Activated naive CD4-positive, alpha-beta T cell (primary cell): ENCODE measurements at places on chromosomes 12 and 14.

- DNase-seq: no peak
Observed at GRCh38 chr14:27730204-27730603, 1036.4 kb upstream of the FOXG1 start.

GRCh38 chr12:100919116-100919515 is 124.5 kb downstream of the ANO4 start:
- DNase-seq: no peak

GRCh38 chr14:71062581-71063303 is 155.5 kb downstream of the PCNX1 start:
- no peak for DNase-seq

DNA sequence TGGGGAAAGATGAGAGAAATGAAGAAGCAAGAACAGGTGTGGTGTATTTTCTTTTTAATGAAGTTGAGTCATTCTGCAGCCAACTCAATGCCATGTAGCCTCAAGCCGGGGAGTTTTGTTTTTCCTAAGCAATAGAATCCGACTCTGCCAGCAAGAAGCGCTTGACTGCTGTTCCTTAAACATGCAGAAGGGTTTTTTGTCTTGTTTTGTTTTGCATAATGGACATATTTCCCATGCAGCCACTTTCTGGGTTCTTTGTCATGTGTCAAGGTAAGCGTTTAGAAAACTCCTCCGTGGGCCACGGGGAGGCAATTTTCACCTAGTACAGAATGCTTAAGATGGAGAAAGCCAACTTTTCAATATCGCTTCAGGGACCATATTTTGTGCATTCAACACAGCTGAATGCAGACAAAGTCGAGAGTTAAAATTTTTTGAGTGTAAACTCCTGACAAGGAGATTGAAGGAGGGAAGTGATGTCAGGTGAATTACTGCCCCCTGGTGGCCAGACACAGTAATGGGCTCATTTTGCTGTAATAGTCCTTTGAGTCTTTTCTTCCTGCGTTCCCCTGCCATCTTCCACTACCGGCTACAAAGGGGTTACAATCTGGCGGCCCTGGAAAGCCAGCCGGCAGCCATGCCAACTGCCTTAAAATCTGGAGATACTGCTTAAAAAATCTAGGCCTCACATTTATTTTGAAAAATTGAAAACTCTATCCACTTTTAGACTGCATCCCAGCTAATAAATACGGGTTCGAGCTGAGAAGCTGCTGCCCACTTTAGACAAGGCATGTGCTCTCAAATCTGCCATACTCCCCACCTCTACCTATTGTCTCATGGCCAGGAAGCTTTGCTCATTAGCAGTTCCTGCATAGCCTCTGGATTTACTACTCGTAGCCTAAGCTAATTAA is 3.2 kb upstream of the FICD start:
- peak; percentile 42 for DNase-seq

GRCh38 chr14:98623788-98624415 is 648.1 kb downstream of the BCL11B start:
- DNase-seq: no peak

GRCh38 chr12:91763654-91764370 is 381.8 kb downstream of the BTG1 start:
- DNase-seq: no peak

GRCh38 chr14:32938719-32939253 is at the start of gene NPAS3:
Gene NPAS3 (plus strand): TSS chr14:32938879.
- DNase-seq: no peak

DNA sequence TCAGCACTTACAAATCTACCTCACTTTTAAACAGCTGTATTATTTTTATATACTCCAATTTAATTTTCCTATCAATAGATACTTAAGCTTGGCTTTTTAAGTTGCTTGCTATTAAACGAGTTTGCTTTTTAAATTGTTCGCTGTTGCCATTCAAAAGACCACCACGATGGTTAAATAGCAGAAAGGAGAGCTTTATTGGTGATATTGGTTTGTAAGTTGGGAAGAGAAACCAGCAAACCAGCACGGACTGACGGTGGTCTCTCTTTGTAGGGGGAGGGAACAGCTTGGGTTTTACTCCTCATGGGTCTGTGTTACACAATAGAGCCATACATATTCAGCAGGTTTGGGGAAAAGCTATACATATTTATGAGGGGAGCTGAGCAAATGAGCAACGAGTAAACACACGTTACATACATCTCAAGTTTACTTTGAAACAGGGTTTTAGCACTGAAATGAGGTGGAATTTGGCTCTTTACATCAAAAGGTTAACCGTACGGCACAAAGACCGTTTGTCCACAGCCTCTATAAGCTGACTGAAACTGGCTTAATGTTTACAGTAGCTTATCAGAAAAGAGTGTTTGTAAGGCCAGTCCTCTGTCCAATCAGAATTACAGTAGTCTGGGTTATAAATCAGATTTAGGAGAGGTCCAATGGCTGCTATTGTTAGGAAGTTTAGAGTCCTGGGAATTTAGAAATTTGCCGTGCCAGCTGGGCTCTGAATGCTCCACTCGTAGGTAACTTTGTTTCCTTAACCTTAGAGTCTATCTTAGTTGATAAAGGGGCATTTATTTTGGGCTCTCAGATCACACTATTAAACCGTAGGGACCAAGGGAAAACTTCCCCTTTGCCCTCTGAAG is 69.7 kb upstream of the DHRS4 start:
- DNase-seq: no peak

DNA sequence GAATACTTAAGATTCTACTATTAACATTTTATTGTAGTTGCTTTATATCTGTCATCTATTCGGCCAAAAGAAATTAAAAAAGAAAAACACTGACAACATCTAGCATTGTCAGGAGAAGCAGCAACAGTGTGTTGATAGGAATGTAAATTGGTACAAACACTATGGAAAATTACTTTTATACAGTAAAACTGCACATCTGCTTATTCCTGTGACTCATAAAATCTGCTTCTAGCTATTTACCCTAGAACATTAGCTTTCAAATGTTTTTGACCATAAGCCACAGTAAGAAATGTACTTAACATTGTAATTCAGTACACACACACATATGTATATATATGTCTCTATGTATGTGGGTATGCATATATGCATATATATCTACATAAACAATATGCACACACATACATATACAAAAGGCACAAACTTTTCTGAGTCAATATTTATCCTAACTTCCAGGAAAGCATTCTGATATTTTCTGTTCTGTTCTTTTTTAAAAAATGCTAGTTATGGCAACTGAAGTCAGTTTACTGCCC is 278.9 kb upstream of the GARIN2 start:
- DNase-seq: no peak

- DNase-seq: no peak
Observed at GRCh38 chr12:106205208-106206069, 42.4 kb downstream of the CKAP4 start.

DNA sequence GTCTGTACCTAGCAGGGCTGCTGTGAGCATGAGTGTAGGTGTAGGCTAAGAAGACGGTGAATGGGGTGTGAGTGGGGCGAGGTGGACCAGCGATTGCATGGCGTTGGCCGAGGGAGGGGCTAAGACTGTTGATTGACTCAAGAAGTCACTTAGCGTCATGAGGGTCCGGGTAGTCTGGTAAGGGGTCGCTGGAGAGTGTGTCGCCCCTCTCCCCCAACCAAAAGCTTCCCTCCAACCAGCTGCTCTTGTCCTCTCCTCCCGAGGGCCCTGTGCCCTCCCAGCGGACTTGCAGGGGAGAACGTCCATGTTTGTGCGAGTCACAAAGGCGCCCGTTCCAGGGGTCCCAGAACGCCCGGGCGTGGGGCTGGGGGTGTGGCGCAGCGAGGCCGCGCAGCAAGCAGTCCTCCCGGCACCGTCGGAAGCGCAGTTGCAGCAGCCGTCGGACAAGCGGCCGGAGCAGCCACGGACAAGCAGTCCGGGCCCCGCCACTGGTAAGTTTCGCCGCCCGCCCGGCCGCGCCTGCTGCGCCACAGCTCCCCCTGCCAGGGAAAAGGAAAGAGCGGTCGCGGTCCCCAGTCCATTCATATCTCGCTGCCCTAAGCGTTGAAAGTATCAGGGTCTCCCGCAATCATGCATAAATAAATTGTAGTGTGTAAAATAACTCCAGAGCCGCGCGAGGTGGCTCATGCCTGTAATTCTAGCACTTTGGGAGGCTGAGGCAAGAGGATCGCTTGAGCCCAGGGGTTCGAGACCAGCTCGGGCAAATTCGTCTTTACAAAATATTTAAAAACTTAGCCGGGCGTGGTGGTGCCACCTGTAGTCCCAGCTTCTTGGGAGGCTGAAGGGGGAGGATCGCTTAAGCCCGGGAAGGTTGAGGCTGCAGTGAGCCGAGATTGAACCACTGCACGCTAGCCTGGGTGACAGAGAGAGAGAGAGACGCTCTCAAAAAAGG is at the start of gene CCDC63:
Gene CCDC63, plus strand, starts transcription at position 373 of the 952 bp plus-strand sequence. CDS start 5,968 bp downstream, outside the sequence.
- DNase-seq: no peak

DNA sequence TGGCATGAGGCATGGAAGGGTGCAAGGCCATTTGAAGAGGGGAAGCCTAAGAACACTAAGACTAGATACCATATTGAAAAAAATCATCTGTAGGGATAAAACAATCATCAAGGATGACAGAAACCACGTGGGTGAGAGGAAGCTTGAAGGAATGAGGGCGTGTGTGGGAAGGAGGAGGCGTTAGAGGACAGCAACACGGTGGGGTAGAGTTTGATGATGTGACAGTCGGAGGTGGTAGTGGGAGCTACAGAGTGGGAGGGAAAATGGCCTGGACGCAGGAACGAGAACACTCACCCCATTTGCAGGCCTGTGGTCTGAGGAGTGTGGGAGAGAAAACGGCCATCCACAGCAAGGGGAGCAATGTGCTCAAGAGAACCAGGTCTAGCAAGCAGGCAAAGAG is 25.4 kb upstream of the NUDT4 start:
- DNase-seq: no peak

DNA sequence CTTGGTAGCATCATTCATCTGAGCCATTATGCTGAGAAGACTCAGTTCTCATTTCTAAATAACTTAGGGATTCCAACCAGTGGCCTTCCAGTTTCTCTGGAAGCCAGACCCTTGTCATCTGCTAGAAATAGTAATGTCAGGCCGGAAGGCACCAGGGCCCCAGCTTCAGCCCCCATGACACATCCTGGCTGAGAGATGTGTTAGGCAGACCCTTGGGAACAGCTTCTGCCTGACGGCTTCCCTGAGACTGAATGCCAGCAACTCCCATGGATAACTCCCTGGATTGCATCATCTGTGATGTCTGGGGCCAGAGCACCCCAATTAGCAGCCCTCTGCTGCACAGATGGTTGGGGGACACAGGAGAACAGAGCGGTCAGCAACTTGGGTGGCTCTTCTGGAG is 583.5 kb upstream of the TBX3 start:
- no peak for DNase-seq

DNA sequence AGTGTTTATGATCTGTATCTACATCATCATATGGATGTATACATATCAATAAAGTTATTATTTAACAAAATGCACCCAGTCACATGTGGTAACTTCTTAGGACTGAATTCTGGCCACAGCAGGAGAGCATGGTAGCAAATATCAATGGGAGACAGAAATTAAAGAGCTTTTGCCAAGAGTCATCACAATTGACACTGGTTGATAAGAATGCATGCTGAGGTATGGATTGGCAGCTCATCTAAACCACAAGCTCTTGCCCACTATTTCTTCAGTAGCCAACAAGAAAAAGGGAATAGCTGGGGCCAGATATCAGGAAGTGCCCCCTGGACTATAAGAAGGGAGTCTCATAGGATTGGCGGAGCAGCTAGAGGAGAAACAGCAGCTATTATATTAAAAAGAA is 9.4 kb upstream of the PTGR2 start:
- no peak for DNase-seq

- no peak for DNase-seq
Observed at GRCh38 chr12:52566847-52567291, 6.8 kb downstream of the KRT74 start.

GRCh38 chr14:104145826-104146601 is 7.6 kb downstream of the KIF26A start:
- no peak for DNase-seq

DNA sequence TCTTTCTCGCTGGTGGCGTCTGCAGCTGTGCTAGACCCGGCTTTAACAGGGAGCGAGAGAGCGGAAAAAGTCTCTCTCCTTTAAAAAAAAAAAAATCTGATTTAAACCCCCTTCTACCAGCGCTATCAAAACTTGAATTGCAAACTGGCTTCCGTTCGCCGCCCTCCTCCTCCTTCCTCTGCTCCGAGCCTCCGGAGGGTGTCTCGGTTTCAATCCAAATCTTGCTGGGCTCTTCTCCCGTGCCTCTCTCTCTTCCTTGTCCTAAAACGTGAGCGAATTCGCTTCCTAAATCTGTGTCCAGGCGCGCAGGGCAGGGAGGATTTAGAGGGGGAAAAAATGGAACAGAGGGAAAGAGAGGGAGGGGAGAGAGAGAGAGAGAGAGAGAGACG is 272 bp downstream of the TBX3 start:
- DNase-seq: no peak

DNA sequence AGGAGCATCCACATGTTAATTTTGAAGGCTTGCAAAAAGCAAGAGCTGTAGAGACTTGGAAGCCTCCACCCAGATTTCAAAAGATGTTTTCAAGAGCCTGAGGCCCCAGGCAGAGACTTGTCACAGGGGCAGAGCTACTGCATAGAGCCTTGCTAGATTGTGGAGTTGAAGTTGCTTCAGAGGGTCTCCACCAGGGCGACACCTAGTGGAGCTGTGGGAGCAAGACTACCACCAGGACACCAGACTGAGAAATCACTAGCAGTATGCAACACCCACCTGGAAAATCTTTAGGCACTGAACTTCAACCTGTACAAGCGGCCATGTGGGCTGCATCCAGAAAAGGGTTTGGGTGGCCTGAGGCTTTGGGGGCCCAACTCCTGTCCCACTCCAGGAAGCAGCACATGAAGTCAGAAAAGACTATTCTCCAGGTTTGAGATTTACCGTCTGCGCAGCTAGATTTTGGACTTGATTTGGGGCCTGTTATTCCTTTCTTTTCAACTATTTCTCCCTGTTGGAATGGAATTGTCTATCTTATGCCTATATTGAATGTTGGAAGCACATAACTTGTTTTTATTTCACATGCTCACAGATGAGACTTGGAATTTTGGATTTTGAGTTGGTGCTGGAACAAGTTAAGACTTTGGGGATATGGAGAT is 508.6 kb downstream of the FLRT2 start:
- no peak for DNase-seq

GRCh38 chr14:89032086-89032649 is 207.7 kb downstream of the TTC8 start:
- no peak for DNase-seq

GRCh38 chr12:123532808-123533649 is 490 bp downstream of the RILPL1 start:
- no peak for DNase-seq

DNA sequence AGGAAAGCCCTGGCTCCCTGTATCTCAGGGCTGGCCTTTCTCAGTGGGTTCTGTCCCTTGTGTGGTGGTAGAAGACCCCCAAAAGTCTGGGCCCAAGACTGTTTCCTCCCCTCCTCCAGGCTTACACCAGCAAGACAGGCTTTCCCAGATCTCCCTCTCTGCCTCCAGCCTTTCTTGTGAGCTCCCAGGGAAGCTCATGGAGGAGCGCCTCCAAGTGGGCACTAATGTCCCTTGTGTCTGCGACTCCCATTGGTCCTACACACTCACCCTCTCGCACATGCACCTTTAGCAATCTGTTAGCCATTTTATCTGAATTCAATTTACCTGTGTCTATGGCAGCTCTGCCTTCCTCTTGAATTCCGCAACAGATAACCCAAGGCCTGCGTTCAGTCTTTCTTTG is 251.1 kb upstream of the CAND1 start:
- DNase-seq: no peak
